Activated CD4-positive, alpha-beta T cell treated with anti-CD3 and anti-CD28 coated beads for 36 hours (primary cell): ENCODE measurements at places on chromosomes 11 and 22. TPM values are rescaled to one million over a fixed set of nuclear protein-coding genes. Genes with fewer than 3 reads are reported as not detected.

Gene ANO1
- not detected for total RNA-seq

Gene HYLS1
- total RNA-seq, result 7.2 TPM

Gene OR2AT4
- not detected for total RNA-seq

Gene PRAME
- total RNA-seq, result not detected

Gene CDKN1C
- 0.53 TPM for total RNA-seq

Gene NXPE2
- not detected for total RNA-seq

Gene CCDC89
- total RNA-seq, result not detected

Gene TREH
- not detected for total RNA-seq

GRCh38 chr22:42544686-42545085 lies 9.1 kb upstream of the SERHL2 start:
- no peaks in the 10 kb centered on the region for H3K27me3 ChIP-seq
- H3K36me3 ChIP-seq, result no peaks in the 10 kb centered on the region
- H3K27ac ChIP-seq, result no peak overlapping the region
- no peak for DNase-seq
- no peak overlapping the region for H3K4me3 ChIP-seq

GRCh38 chr11:120556797-120557196 lies 45.2 kb downstream of the GRIK4 start:
- no peaks in the 10 kb centered on the region for H3K4me1 ChIP-seq
- DNase-seq, result no peak
- no peaks in the 10 kb centered on the region for H3K36me3 ChIP-seq
- H3K27ac ChIP-seq, result no peak overlapping the region
- H3K4me3 ChIP-seq, result no peak overlapping the region

- DNase-seq, result no peak
- H3K4me3 ChIP-seq, result peak overlapping the region; percentile 41
- peaks cover 81% of the 10 kb centered on the region for H3K4me1 ChIP-seq
Measured at GRCh38 chr11:63887386-63887999, 29.5 kb downstream of the RCOR2 start.

DNA sequence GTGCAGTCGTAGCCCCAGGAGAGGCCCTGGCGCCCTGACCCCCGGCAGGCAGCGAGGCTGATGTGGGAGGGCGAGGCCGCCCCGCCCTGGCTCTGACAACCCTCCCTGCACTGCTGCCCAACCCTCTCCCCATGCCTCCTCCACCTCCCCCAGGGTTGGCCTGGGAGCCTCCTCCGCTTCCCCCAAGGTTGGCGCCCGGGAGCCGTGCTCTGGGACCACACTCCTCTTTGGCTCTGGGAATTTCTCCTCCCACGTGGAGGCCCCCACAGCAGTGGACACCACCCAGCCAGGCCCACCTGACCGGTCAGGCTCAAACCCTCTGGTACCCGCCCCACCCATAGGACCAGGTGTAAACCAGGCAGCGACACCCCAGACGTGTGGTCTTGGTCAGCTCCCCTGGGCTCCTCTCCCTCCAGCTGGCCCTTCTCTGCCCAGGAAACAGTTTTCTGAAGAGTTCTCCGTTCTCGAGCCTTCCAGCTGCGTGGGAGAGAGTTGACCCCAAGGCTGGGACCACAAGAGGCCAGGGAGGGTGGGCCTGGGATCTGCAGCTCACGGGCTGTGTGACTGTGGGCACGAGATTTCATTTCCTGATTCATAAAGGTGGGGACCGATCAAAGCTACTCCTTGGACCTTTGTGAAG lies 39.5 kb upstream of the BRSK2 start:
- H3K4me3 ChIP-seq, result no peak overlapping the region
- H3K27me3 ChIP-seq, result no peaks in the 10 kb centered on the region
- H3K36me3 ChIP-seq, result no peaks in the 10 kb centered on the region
- DNase-seq, result no peak
- no peak overlapping the region for H3K27ac ChIP-seq
- H3K4me1 ChIP-seq, result no peaks in the 10 kb centered on the region

GRCh38 chr11:61687420-61687819 lies 7.2 kb downstream of the DAGLA start:
- no peak overlapping the region for H3K27ac ChIP-seq
- no peak for DNase-seq
- H3K4me3 ChIP-seq, result no peak overlapping the region
- H3K36me3 ChIP-seq, result no peaks in the 10 kb centered on the region
- no peaks in the 10 kb centered on the region for H3K4me1 ChIP-seq

DNA sequence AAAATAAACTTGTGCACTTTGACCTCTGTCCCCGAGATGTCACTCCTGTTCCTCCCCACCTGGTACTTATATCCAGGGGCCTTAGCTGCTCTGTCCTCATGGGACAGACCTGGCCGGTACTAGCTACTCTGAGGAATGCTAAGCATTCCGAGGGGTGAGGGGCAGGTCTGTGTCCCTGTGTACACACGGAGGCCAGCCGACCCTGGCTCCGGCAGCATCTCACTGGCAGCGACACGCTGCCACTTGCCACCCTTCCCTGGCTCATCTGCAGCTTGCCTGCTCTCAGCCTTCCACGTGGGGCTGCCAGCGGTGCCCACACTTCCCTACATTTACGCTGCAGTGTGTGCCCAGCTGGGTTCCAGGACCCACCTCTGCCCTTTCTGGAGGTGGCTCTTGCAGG lies 21.6 kb upstream of the TEF start:
- H3K27me3 ChIP-seq, result no peaks in the 10 kb centered on the region
- no peak for DNase-seq
- H3K4me1 ChIP-seq, result no peaks in the 10 kb centered on the region
- H3K27ac ChIP-seq, result no peak overlapping the region
- H3K4me3 ChIP-seq, result no peak overlapping the region
- peaks cover 2% of the 10 kb centered on the region for H3K36me3 ChIP-seq

GRCh38 chr11:33478111-33478573 lies 221.0 kb downstream of the HIPK3 start:
- no peaks in the 10 kb centered on the region for H3K4me1 ChIP-seq
- no peak overlapping the region for H3K27ac ChIP-seq

DNA sequence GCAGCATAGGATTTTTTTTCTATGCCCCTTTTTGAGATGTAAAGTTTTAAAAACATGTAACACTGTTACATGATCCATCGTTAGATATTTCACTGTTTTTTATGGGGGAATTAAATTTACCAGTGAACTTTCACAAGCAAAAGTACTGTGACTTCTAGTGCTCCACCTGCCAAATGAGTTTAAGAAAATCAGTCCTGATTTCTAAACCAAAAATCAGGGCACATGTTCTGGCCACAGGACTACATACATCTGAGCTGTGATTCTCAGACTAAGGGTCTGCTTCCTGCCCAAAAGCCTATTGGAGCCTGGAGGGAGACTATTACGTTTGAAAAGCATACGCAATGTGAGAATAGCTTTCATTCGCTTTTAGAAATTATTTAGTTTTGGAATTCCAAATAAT lies 22.5 kb downstream of the TMPRSS13 start:
- H3K4me3 ChIP-seq, result no peak overlapping the region
- DNase-seq, result no peak
- H3K36me3 ChIP-seq, result no peaks in the 10 kb centered on the region
- peaks cover 10% of the 10 kb centered on the region for H3K4me1 ChIP-seq
- H3K27ac ChIP-seq, result no peak overlapping the region

GRCh38 chr22:41742918-41743317 lies 43.6 kb downstream of the MEI1 start:
- H3K36me3 ChIP-seq, result no peaks in the 10 kb centered on the region
- peaks cover 3% of the 10 kb centered on the region for H3K4me1 ChIP-seq
- no peak for DNase-seq
- H3K27me3 ChIP-seq, result peaks cover 2% of the 10 kb centered on the region

DNA sequence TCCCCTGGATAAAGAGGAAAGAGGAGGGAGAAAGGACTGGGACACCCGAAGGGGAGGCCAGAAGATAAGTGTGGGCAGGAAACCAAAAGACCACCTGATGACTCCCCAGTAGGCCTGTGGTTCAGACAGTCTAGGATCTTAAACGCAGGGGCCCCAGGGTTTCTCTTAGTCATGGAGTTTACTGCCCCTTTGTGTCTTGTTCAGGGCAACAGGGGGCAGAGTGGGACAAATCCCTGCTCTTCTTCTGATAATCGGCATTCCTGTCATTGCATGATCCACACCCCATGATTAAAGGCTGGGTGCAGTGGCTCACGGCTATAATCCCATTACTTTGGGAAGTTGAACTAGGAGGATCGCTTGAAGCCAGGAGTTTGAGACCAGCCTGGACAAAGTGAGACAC lies 4.7 kb upstream of the TMPRSS13 start:
- H3K27ac ChIP-seq, result no peak overlapping the region
- H3K4me3 ChIP-seq, result no peak overlapping the region
- DNase-seq, result no peak
- peaks cover 53% of the 10 kb centered on the region for H3K4me1 ChIP-seq

DNA sequence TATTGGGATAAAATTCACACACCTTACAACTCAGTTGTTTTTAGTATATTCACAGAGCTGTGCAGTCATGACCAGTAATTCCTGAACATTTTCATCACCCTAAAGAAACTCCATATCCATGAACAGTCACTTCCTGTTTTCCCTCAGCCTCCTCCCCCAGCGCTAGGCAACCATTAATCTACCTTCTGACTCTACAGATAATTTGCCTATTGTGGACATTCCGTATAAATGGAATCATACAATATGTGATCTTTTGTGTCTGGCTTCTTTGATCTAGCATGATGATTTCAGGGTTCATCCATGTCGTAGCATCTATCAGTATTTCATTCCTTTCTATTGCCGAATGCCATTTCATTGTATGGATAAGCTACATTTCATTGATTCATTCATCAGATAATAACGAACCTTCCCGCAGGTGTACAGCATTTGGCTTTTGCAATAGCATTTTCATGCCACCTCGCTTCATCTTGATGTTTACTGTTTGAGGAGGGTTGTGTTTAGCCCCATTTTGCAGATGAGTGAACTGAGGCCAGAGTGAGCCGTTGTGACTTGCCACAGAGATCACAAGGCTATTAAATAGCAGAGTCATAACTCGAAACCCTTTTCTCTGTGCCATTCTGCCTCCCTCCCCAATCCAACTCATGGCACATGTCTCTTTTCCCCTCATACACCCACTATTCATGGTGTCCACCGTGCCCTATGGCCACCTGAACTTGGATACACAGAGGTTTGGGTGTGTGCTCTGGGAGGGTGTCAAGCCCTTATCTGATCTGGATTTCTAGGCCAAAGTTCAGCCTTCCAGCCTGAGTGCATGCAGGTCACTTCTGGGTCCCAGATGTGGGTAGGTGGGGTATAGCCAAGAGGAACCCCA lies 11.1 kb upstream of the MYH9 start:
- H3K27ac ChIP-seq, result no peak overlapping the region
- H3K27me3 ChIP-seq, result no peaks in the 10 kb centered on the region
- no peak overlapping the region for H3K4me3 ChIP-seq
- DNase-seq, result no peak

- DNase-seq, result no peak
- H3K27me3 ChIP-seq, result peaks cover 17% of the 10 kb centered on the region
- H3K27ac ChIP-seq, result no peak overlapping the region
Measured at GRCh38 chr11:34640050-34640923, 19.4 kb downstream of the EHF start.

DNA sequence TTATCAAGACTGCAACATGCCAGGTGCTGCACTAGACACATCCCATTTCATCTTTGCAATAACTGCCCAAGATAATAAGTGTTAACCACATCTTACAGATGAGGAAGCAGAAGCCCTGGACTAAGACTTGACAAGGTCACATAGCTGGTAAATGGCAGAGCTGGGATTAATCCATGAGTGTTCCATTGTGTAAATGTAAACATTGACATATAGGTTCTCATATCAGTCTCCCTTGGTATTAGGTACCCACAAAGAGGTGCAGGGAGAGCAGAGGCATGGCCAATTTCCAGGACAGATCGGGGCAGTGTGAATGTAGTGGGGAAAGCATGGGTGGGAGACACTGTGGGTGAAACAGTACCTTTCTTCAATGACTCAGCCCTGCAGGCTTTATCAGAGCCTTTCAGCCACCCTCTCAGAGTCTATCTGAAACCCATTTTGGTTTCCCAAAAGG lies 17.9 kb downstream of the MICAL2 start:
- peaks cover 6% of the 10 kb centered on the region for H3K36me3 ChIP-seq
- H3K27ac ChIP-seq, result peak overlapping the region; percentile 11
- no peaks in the 10 kb centered on the region for H3K27me3 ChIP-seq
- H3K4me3 ChIP-seq, result no peak overlapping the region
- peaks cover 76% of the 10 kb centered on the region for H3K4me1 ChIP-seq
- DNase-seq, result no peak

DNA sequence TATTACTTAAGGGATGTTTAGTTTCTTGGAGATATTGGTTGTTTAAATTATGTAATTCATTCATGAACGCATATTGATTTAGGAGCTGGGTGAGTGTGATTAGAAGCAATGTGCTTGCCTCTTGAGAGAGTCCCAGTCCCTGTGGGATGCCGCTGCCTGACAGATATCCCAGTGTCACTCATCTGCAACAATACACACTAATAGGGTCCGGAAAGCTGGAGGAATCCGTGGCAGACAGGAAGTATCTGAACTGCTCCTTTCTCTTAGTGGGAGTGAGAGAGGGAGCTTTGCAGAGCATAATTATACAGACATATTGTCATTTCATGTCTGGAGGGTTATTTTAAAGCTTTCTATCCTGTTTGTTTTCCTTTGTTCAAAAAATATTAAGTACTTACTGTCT lies 17.4 kb downstream of the AMOTL1 start:
- no peaks in the 10 kb centered on the region for H3K36me3 ChIP-seq
- peaks cover 8% of the 10 kb centered on the region for H3K27me3 ChIP-seq
- H3K27ac ChIP-seq, result no peak overlapping the region
- no peak overlapping the region for H3K4me3 ChIP-seq
- peaks cover 6% of the 10 kb centered on the region for H3K4me1 ChIP-seq
